ENCODE measurements at places on chromosomes 7 and 10. TPM values are rescaled to one million over a fixed set of nuclear protein-coding genes. Genes with fewer than 3 reads are reported as not detected.

- no peak for DNase-seq
Measured at GRCh38 chr10:73501651-73502050, 5.8 kb upstream of the PPP3CB start.

The ZNF239 gene
- total RNA-seq: 1.7 TPM

- DNase-seq: no peak
Measured at GRCh38 chr10:72886621-72887020, 6.9 kb upstream of the OIT3 start.

DNA sequence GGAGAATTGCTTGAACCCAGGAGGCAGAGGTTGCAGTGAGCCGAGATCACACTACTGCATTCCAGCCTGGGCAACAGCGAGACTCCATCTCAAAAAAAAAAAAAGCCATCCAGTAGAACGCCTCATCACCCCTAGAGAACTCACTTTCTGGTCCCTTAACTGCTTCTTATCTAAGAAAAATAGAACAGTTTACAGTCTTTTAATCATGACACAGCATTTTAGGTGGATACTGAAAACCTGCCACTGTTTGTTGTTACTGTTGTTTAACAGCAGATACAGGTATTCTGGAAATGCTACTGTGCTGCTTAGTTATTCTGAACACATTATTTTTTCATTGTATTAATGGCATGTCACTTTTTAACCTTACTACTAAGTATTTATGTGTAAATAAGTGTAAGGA is 624.3 kb upstream of the GHITM start:
- DNase-seq: no peak

- no peak for DNase-seq
Measured at GRCh38 chr10:94443549-94443948, 41.2 kb downstream of the TBC1D12 start.

- no peak for DNase-seq
Measured at GRCh38 chr10:92265687-92266258, 25.1 kb downstream of the CPEB3 start.

DNA sequence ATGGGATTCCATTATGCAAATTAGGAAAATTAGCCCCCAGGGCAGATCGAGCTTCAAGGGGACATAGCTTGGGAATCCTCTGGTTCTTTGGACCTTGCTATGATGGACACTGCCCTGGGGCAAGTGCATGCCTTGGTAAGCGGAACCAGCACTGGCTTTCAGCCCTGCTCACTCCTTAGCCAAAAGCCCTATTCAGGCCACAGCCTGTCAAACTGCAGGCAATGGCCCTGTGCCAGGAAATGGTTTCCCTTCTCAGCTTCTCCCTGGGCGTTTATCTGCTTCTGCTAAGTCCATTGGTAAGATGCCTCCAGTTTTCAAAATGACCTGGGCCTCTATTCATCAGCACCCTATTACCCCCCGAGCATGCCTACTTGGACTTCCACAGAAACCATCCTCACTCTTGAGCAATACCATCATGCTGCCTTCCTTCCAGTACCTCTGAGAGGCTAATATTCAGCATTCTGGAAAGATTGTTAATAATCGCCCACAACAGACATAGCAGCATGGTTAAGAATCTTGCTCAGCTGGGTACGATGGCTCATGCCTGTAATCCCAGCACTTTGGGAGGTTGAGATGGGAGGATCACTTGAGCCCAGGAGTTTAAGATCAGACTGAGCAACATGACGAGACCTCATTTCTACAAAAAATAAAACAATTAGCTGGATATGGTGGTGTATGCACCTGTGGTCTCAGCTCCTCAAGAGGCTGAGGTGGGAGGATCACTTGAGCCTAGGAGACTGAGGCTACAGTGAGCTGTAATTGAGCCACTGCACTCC is 918.6 kb upstream of the AUTS2 start:
- no peak for DNase-seq

GRCh38 chr10:62390497-62391176 is 16.5 kb downstream of the ZNF365 start:
- DNase-seq: no peak

- DNase-seq: no peak
Measured at GRCh38 chr7:13152755-13153154, 465.3 kb downstream of the ARL4A start.

The GJD4 gene
- total RNA-seq: not detected

DNA sequence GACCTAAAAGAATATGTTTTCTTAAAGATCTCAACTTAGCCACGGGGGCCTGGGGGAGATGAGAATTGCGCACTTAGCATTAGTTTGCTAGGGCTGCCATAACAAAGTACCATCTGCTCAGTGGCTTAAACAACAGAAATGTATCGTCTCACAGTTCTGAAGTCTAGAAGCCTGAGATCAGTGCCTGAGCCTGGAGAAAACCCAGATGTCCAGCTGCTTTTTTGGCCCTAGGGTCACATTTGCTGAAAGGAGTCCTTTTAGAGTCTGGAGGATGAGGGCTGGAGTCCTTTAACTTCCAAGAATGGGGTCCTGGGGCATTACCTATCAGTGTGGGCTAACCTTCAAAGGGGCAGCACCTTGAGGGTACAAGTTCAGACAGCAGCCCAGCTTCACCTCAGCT is 48.2 kb downstream of the SMURF1 start:
- no peak for DNase-seq

The TMEM270 gene
- not detected for total RNA-seq

- no peak for DNase-seq
Measured at GRCh38 chr10:63637901-63638327, 116.7 kb downstream of the REEP3 start.

DNA sequence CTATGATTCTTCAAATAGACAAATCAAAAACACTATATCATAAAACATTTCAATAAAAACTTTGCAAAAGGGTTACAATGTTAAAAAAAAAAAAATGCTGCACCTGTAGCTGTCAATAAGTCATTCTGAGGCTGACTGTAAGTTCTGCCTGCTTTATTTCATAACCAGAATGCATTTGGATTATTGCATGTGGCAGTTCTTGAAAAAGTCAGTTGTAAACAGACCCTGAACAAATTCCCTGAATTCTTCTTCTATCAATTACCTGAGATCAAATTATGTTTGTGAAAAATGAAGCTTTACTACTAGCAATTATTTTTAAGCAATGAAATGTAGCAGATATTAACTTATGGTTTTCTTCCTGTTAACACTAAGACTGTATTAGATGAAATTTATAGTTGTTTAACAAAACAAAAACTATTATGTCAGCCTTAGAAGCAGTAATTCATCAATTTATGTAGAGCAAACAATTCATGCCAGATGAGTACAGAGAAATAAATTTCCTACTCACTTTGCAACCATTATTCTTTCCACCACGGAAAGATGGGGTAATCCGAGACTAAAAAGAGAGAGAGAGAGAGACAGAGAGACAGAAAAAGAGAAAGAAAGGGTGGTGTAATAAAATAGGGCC is 107.8 kb downstream of the SFMBT2 start:
- DNase-seq: no peak
